HFF-Myc (cell line): ENCODE measurements at places on chromosomes 2 and 18.

GRCh38 chr2:96156926-96157648, 11.8 kb upstream of the DUSP2 start:
- no peak for DNase-seq

DNA sequence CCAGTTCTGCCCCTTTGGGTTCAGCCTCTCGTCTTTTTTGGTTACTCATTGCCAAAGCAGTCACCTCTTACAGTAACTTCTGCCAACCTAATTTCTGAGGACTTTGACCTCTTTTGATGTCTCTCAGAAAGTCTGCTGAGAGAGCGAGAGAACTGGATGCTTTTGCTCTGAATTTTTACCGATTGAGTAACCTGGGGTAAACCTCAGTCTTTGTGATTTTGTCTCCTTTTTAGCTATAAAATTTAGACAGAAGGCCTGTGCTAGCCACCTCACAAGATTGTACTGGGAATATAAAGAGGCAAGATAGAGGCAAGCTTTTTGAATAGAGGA, 34.8 kb upstream of the IL1R1 start:
- DNase-seq, result no peak

DNA sequence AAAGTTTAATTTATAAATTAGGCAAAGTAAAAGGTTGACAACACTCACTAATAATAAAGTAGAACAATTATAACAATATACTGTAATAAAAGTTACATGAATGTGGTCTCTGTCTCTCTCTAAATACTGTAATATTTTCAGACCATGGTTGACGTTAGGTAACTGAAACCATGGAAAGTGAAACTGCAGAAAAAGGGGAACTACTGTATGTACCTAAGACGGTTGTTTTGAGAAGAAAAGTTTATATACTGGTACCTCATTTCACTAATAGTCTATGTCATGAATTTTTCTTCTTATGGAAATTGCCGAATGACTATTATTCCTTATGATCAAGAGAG, 166.7 kb upstream of the ZNF521 start:
- DNase-seq, result no peak

GRCh38 chr2:172106108-172106961, 3.6 kb upstream of the DLX2 start:
- DNase-seq, result no peak

- DNase-seq, result no peak
These were observed 11.1 kb upstream of the DCTN1 start for GRCh38 chr2:74391209-74391579.

DNA sequence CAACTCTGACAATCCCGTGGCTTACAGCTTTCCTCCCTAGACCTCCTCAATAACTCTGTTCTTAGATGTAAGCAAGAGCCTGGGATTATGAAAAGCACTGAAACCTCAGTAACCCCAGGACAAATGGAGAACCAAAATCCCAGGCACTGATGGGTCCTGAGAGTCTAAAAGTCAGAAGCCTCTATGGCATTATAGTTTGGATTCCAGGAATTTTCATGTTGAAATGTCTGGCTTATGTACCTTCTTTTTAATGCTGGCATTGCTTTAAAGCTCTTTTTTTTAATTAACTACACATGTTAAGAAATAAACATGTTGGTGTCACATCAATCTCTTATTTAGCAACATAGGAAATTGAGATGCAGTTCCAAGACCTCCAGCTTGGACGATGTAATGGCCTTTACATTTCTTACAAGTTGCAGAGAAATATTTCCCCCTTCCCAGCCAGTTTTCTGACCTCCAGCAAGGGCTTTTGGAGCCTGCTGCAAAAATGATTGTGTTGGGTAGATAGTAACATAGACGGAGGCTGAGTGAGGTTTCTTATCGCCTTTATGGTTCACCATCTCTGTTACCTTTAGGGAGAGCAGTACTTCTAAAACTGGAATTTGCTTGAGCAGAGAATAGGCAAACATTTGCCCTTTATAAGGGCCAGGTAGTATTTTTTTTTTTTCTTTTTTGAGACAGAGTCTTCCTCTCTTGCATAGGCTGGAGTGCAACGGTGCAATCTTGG, 84.8 kb upstream of the RASGRP3 start:
- no peak for DNase-seq

- no peak for DNase-seq
These were observed 145.4 kb upstream of the SATB2 start for GRCh38 chr2:199602896-199603717.

GRCh38 chr2:37230581-37230980, 815 bp downstream of the CEBPZ start:
- no peak for DNase-seq

DNA sequence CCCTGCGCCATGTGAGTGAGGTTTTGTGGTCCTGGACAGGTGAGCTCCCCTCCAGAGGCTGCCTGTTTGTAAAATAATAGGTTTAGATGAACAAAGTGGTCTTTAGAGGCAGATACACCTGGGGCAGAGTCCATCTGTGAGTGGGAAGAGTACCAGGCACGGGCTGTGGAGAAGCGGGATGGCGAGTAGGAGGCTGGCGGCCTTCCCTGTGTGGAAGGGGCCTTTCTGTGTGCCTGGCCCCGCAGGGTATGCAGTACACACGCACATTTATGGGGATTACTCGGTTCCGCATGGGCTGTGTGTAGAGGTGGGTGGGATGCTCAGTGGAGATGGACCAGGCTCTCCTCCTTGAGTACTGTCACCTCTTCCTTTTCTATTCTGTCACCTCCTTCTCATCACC, 64.1 kb downstream of the AGAP1 start:
- no peak for DNase-seq

- DNase-seq, result no peak
These were observed 258.8 kb downstream of the PLCL1 start for GRCh38 chr2:198063242-198063641.

GRCh38 chr2:223283771-223284170, 231.8 kb downstream of the KCNE4 start:
- DNase-seq, result no peak

DNA sequence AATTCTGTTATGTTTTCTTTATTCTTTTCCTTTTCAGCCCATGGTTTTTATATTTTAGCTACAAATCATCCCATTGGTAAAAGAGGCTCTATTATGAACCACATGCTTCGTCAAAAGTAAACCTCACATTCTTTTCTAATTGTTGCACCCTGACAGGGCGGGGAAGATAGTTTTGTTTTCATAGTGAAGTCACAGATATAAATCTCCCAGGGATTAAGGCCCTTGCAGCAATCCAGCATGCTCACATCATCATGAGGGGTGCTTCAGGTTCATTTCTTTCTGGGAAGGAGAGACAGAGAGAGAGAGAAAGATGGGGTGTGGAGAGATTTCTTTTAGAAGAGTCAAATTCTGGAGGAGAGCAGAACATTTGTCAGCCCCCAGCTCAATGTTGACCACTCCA, 124.5 kb upstream of the CDC42EP3 start:
- no peak for DNase-seq

DNA sequence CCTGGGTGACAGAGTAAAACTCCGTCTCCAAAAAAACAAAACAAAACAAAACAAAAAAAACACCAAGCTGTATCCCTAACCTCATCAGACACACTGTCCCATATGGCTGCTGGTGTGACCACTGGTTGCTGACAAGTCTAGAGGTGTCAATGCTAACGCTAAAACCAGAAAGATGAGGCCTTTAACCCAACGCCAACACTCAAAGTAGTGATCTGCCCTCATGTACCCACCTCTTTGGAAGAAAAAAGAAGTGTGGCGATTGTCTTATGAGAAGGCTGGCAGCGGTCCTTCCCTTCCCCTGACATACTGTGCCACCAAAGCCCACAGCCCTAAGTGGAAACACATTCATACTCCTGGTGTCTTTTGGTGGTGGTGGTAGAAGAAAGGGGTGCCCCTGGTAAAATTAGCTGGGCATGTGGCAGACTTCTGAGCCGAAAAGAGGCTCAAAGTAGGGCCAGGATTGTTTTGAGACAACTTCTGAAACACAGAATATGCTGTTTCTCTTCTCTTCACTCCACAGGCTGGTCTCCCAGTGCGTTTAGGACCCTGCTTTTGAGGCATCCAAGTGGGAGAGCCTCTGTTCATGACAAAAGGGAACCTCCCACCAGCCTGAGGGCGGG, 9.8 kb downstream of the SERTAD2 start:
- DNase-seq, result no peak
